Stimulated activated CD4-positive, alpha-beta T cell treated with anti-CD3 and anti-CD28 coated beads, Interleukin-1b, Interleukin-23, amount 100 ng/mL, for 48 hours (primary cell): ENCODE measurements at places on chromosomes 16 and 17.

GRCh38 chr17:80468242-80468641, 8.2 kb downstream of the NPTX1 start:
- DNase-seq = no peak

GRCh38 chr16:75486014-75486675, 9.1 kb downstream of the CHST6 start:
- DNase-seq = no peak

DNA sequence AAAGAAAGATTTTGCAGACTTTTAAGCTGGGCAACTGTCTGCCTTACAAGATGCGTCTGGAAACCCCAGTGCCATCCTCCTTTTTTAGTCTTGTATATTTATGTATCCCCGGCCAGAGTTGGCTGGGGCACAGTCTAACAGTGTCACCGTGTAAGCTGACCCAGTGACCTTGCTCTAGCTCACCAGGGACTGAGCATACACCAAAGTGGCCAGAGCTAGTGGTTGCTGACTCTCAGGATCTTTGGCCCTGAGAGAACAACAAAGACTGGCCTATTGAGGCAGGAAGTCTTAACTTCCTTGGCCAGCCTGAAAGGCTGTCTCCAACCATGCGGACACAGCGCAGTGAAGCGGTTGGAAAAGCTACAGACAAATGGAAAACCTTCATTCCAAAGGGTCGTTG, 745.2 kb downstream of the WWOX start:
- no peak for DNase-seq

- DNase-seq = no peak
Observed at GRCh38 chr17:77958716-77959125, 218 bp downstream of the TNRC6C start.

DNA sequence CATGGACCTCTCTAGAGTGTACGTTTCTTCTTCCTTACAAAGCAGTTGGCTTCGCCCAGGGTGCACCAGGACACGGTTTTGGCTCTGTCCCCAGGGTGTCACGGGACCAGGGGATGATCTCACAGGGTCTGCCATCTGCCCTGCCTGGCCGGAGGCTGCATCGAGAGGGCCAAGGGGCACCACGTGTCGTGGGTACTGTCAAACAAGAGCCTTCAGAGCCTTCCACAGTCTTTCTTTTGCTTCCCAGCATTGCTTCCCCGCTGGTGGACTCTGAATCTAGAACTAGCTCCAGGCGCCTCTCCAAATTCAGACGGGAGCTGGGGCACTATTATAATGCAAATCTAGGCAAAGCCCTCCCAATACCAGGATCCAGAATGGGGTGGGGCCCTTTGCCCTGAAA, 47.9 kb downstream of the MAPT start:
- no peak for DNase-seq

- no peak for DNase-seq
Observed at GRCh38 chr17:82820278-82821251, 19.3 kb downstream of the ZNF750 start.

GRCh38 chr17:70808596-70808995, 639.3 kb downstream of the KCNJ2 start:
- no peak for DNase-seq

- DNase-seq = no peak
Observed at GRCh38 chr16:72848759-72849664, 198.9 kb downstream of the ZFHX3 start.

GRCh38 chr17:21242780-21243515, 10.3 kb downstream of the NATD1 start:
- DNase-seq = no peak

DNA sequence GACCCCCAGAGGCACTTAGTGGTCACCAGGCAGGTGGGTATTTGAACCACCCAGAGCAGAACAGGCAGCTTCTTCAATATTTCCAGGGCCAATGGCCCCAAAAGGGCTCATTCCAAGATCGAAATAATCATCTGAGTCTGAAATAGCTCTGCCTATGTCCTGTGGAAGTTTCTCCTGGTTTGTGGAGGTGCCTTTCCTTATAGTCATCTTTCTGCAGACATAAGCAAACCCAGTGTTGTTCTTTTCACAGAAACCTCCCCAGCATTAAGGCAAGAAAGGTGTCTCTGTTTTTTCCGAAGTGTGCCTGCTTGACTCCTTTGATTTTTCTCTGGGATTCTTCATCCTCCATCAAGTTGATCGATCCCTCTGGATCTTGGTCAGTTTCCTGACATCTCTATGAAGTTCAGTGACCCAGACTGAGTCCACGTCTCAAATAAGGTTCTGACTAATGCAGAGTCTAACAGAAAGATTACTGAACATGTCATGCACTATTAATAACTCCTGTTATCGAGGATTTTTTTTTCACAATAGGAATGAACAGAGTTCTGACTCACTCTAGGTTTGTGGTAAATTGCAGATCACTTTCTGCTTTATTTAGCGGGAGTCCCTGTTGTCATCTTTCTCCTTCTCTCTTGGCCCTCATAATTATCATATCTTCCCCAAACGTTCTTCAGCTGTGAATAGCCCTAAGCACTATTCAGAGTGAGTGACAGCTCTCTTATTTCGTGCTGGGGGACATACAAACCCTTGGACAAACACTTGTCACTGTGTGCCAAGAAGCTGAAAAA, 1.5 kb downstream of the LRRC3C start:
- DNase-seq = no peak

GRCh38 chr17:41527063-41528023, 765 bp downstream of the KRT19 start:
- DNase-seq = no peak
